ENCODE measurements at places on chromosomes 6 and 20. TPM values are rescaled to one million over a fixed set of nuclear protein-coding genes. Genes with fewer than 3 reads are reported as not detected.

- no peak for DNase-seq
Observed at GRCh38 chr20:8156235-8157079, 24.4 kb downstream of the PLCB1 start.

GRCh38 chr6:108988765-108989164 is 105.9 kb downstream of the SESN1 start:
- DNase-seq, result no peak

DNA sequence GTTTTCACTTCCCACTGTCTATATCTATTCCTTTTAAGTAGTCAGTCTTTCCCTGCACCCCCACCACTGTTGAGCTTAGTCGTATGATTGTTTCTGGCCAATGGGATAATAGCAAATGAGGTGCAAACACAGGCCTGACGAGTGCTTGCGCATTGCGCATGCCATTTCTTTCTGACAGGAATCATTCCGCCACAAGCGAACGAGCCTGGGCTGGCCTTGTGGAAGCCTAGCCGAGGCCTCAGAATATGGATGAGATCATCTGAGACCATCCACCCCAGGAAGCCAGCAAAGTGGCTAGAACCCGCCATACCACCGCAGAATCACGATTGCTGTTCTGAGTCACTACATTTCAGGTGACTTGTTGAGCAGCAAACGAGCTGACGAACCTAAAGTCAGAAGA is 52.2 kb upstream of the PRL start:
- DNase-seq, result no peak

The CRISP3 gene
- not detected for total RNA-seq

GRCh38 chr6:44959651-44960050 is 368.5 kb upstream of the RUNX2 start:
- DNase-seq, result no peak

DNA sequence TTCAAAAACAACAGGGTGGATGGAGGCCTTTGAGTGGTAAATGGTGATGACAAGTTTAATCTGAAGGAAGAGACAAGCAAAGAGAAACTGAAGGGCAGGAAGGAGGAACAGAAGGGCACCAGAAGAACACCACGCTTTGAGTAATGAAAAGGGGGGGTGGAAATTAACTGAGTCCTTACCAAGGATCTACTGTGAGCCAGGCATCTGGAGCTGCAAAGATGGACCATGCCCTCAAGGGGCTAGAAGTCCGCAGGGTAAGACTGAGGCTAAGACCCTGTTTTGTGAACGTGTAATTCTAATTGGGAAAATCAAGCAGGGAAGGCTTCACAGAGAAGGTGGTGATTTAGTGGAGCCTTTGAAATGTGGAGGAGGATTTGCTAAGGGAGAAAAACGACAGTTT is 1.6 kb downstream of the NDRG3 start:
- no peak for DNase-seq

DNA sequence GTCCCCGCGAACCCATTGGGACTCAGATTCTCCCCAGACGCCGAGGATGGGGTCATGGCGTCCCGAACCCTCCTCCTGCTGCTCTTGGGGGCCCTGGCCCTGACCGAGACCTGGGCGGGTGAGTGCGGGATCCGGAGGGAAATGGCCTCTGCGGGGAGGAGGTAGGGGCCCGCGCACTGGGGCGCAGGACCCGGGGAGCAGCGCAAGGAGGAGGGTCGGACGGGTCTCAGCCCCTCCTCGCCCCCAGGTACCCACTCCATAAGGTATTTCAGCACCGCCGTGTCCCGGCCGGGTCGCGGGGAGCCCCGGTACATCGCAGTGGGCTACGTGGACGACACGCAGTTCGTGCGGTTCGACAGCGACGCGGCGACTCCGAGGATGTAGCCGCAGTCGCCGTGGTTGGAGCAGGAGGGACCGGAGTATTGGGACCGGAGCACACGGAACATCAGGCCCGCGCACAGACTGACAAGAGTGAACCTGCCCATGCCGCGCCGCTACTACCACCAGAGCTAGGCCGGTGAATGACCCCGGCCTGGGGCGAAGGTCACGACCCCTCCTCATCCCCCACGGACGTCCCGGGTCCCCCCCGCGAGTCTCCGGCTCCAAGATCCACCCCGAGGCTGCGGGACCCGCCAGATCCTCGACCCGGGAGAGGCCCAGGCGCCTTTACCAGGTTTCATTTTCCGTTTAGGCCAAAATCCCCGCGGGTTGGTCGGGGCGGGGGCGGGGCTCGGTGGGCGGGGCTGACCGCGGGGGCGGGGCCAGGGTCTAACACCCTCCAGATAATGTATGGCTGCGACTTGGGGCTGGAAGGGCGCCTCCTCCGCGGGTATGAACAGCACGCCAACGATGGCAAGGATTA is 15.7 kb upstream of the HLA-A start:
- peak; percentile 91 for DNase-seq

GRCh38 chr6:132392270-132392646 is 9.0 kb downstream of the MOXD1 start:
- DNase-seq, result no peak

GRCh38 chr20:47274401-47275108 is 81.9 kb downstream of the ZMYND8 start:
- DNase-seq, result no peak

All from mucosa of descending colon (tissue), 3 donors.